ENCODE measurements at places on chromosomes 16 and 17. TPM values are rescaled to one million over a fixed set of nuclear protein-coding genes. Genes with fewer than 3 reads are reported as not detected.

- H3K4me1 ChIP-seq: peaks cover 39% of the 10 kb centered on the region
- H3K36me3 ChIP-seq: peaks cover 4% of the 10 kb centered on the region
- H3K27ac ChIP-seq: no peak overlapping the region
- no peak for DNase-seq
Measured at GRCh38 chr16:2148714-2149629, 547 bp downstream of the RAB26 start.

DNA sequence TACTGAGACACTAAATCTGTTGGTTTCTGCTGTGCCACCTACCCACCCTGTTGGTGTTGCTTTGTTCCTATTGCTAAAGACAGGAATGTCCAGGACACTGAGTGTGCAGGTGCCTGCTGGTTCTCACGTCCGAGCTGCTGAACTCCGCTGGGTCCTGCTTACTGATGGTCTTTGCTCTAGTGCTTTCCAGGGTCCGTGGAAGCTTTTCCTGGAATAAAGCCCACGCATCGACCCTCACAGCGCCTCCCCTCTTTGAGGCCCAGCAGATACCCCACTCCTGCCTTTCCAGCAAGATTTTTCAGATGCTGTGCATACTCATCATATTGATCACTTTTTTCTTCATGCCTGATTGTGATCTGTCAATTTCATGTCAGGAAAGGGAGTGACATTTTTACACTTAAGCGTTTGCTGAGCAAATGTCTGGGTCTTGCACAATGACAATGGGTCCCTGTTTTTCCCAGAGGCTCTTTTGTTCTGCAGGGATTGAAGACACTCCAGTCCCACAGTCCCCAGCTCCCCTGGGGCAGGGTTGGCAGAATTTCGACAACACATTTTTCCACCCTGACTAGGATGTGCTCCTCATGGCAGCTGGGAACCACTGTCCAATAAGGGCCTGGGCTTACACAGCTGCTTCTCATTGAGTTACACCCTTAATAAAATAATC lies 14.6 kb downstream of the STH start:
- peaks cover 10% of the 10 kb centered on the region for H3K4me1 ChIP-seq
- no peaks in the 10 kb centered on the region for H3K27me3 ChIP-seq
- peaks cover 2% of the 10 kb centered on the region for H3K36me3 ChIP-seq
- H3K4me3 ChIP-seq: no peak overlapping the region

DNA sequence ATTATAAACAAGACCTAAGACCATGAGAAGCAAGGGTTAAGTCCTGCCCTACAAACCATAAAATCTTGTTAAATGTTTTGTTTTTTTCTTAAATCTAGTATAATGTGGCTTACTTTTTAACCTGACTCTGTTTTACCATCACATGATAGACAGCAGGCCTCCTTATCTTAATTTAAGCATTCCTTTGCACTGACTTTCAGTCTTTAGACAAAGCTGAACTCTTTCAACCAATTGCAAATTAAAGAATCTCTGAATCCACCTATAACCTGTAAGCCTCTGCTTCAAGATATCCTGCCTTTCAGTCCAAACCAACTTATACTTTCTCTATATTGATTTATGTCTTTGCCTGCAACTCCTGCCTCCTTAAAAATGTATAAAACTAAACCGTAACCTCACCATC lies 478.5 kb downstream of the GRIN2A start:
- H3K4me1 ChIP-seq: peaks cover 34% of the 10 kb centered on the region
- H3K27ac ChIP-seq: peak overlapping the region; percentile 91
- no peaks in the 10 kb centered on the region for H3K27me3 ChIP-seq
- H3K4me3 ChIP-seq: no peak overlapping the region
- no peaks in the 10 kb centered on the region for H3K36me3 ChIP-seq

DNA sequence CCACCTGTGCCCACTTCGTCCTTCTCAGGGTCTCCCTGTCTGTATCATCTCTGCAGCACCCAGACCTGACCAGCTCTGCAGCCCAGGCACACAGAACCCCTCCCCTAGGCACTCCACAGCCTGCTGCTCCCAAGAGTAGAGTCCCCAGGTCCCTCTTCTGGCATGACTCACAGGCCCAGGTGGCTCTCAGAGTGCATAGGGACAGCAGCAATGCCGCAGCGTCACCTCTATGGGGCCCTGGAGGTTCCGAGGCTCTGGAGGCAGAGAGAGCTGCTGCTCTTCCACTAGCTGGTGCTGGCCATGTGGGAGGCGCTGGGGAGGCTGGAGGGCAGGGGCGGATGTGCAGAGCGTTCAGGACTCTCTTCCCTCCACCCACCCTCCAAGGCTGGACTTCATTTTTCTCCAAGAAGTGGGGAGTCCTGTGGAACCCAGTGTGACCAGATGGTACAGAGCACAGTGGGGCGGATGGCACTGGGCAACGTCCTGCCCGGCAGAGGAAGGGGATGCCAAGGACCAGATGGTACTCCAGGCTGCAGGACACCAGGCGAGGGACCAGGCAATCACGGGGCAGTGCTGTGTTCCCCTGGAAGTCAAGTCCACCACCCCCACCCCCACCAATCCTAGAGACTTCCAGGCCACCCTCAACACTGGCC lies 151.7 kb downstream of the RBFOX3 start:
- H3K4me3 ChIP-seq: no peak overlapping the region
- peaks cover 66% of the 10 kb centered on the region for H3K27me3 ChIP-seq
- H3K36me3 ChIP-seq: no peaks in the 10 kb centered on the region

- no peak for DNase-seq
- no peak overlapping the region for H3K4me3 ChIP-seq
- peaks cover 5% of the 10 kb centered on the region for H3K27me3 ChIP-seq
- H3K4me1 ChIP-seq: no peaks in the 10 kb centered on the region
- no peak overlapping the region for H3K27ac ChIP-seq
Measured at GRCh38 chr16:27303256-27304100, 10.3 kb upstream of the IL4R start.

DNA sequence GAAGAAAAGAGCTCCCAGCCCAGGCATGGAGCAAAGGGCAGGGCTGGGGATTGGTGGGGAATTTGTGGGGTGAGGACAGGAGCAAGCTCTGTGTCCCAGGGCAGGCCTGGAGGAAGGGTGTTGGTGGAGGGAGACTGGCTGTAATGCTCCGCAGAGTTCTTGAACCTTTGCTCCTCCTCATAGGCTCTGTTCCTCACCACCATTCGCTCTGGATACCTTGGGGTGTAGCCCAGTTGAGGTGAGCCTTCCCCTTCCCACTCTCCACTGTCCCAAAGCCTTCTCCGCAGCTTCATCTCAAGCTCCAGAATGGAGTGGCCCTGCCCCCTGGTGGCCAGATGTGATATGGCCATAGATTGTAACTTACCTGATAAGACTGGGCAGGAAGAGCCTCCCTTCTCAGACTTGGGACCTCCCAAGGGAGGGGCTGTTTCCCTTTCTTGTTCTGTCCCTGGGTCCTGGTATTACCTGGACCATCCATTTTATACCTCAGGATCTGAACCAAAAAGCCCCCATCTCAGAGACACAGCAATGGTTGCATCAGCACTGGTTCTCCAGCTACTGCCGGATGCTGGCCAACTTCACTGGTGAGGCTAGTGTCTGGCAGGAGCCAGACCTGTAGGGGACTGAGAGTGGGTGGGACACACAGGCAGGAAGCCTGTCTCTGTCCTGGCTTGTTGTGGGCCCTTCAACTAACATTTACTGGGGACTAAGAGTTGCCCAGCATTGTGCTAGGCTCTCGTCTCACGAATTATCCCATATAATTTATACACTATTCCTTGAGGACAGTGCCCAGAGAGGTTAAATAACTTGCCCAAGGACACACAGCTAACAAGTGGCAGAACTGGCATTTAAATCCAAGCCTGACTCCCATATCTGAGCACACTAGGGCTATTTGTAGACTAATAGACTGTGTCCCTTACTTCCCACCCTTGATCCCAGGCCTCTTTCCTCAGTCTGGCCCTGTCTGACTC lies 19.1 kb upstream of the STAC2 start:
- H3K4me3 ChIP-seq: no peak overlapping the region
- peaks cover 3% of the 10 kb centered on the region for H3K27me3 ChIP-seq
- H3K36me3 ChIP-seq: no peaks in the 10 kb centered on the region
- H3K4me1 ChIP-seq: peaks cover 2% of the 10 kb centered on the region
- H3K27ac ChIP-seq: no peak overlapping the region

DNA sequence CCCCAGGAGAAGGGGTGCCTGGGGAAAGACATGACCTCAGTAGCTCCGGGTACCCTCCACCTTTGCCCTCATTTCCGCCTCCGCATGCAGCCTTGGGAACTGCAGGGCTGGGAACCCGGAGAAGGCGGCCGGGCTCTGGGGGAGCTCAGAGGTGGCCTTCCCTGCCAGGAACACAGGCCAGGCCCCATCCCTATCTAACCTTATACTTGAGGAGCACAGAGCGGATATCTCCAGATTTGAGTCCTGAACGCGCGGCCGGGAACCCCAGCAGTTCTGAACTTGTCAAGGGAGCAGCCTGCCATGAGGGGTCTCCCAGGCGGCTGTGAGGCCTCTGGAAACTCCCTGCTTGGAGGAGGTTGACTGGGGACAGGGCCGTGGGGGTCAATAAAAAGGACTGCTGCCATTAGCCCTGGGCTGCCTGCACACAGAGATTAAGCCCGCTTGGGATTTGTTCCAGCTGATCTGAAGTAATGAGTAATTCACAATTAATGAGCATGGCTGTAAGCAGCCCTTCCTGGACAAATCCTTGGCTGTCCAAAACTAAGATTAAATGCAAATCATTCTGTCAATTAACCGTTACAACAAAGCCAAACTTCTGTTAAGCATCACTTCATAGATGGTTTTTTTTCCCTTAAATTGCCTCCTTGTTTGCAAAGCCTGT lies 26.3 kb upstream of the METRNL start:
- peak overlapping the region; percentile 22 for H3K4me3 ChIP-seq
- H3K27ac ChIP-seq: peak overlapping the region; percentile 81
- H3K4me1 ChIP-seq: peaks cover 23% of the 10 kb centered on the region

DNA sequence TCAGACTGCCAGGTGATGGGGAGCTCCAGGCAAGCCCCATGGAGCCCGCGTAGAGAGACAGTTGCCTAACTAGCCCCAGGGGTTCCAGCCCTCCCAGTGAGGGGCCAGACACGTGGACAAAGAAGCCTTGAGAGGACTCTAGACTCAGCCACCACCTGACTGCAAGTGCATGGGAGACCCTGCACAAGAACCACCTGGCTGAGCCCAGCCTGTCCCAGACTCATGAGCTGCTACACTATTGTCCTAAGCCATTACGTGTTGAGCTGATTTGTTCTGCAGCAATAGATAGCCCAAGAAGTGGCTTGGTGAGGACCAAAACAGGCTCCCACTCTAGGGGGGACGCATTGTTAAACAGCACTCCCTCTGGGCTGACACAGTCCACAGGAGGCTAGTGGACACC lies 37.6 kb upstream of the KLHDC4 start:
- H3K36me3 ChIP-seq: no peaks in the 10 kb centered on the region
- DNase-seq: no peak
- H3K27ac ChIP-seq: no peak overlapping the region
- H3K27me3 ChIP-seq: peaks cover 2% of the 10 kb centered on the region

GRCh38 chr17:81200695-81201580 lies 21.8 kb downstream of the CEP131 start:
- no peak overlapping the region for H3K27ac ChIP-seq
- H3K36me3 ChIP-seq: peaks cover 2% of the 10 kb centered on the region
- DNase-seq: no peak
- no peaks in the 10 kb centered on the region for H3K27me3 ChIP-seq
- H3K4me1 ChIP-seq: no peaks in the 10 kb centered on the region

GRCh38 chr17:44191369-44191768 lies 4.6 kb downstream of the TMUB2 start:
- H3K27ac ChIP-seq: peak overlapping the region; percentile 76
- no peak for DNase-seq
- no peak overlapping the region for H3K4me3 ChIP-seq
- H3K4me1 ChIP-seq: peaks cover 23% of the 10 kb centered on the region

DNA sequence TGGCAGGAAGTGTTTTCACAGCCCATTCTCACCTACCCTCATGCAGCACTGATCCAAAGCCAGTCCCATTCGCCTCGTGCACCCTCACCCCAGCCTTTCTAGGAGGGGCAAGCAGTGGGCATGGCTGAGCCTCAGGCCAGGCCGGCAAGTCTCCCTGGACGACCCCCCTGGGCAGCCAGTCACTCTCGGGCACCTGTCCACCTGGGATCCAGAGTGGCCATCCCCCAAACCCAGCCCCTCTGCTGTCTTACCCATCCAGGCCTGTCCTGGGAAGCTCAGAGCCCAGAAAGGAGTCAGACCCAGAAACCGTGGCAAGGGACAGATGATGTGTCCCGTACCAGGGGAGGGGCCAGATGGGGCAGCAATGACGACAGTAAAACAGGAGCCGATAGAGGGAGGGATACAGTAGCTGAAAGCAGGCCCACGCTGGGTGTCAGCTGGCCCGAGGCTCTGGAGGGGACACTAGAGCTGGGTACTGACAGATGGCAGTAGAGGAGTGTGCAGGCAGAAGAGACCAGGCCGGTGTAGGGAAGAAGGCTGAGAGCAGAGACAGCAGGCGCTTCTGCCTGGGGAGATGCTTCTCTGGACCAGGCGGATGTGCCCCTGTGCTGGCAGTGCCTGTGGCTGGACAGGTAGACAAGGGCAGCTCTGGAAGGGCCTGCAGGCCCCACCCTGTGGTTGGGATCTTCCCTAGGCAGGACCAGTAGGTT lies 5.8 kb downstream of the CMTM3 start:
- H3K27me3 ChIP-seq: no peaks in the 10 kb centered on the region
- DNase-seq: no peak
- no peak overlapping the region for H3K4me3 ChIP-seq
- H3K4me1 ChIP-seq: peaks cover 16% of the 10 kb centered on the region

Gene MRC2
- total RNA-seq: 119 TPM

Gene TBC1D26
- 2.8 TPM for total RNA-seq

Gene TMEM106A
- 13.3 TPM for total RNA-seq

Gene RBFOX1
- 0.11 TPM for total RNA-seq

Measured in mesothelial cell of epicardium (in vitro differentiated cells).